ENCODE measurements at places on chromosomes 6 and 20.

DNA sequence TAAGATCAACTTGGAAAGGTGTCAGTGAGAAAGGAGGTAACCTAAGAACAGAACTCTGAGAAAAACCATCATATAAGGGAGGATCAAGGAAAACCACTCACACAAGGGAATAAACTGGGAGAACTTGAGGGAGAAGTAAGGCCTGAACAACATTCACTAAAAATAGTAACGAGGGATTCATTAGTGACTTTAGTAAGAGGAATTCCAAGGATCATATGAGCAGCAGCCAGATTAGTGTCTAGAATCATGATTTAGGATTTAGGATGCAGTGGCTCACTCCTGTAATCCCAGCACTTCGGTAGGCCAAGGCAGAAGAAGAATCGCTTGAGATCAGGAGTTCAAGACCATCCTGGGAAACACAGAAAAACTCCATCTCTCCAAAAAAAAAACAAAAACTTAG is 376.5 kb upstream of the MARCKS start:
- DNase-seq = no peak

GRCh38 chr6:158631678-158632537 is 12.6 kb downstream of the DYNLT1 start:
- DNase-seq = no peak

DNA sequence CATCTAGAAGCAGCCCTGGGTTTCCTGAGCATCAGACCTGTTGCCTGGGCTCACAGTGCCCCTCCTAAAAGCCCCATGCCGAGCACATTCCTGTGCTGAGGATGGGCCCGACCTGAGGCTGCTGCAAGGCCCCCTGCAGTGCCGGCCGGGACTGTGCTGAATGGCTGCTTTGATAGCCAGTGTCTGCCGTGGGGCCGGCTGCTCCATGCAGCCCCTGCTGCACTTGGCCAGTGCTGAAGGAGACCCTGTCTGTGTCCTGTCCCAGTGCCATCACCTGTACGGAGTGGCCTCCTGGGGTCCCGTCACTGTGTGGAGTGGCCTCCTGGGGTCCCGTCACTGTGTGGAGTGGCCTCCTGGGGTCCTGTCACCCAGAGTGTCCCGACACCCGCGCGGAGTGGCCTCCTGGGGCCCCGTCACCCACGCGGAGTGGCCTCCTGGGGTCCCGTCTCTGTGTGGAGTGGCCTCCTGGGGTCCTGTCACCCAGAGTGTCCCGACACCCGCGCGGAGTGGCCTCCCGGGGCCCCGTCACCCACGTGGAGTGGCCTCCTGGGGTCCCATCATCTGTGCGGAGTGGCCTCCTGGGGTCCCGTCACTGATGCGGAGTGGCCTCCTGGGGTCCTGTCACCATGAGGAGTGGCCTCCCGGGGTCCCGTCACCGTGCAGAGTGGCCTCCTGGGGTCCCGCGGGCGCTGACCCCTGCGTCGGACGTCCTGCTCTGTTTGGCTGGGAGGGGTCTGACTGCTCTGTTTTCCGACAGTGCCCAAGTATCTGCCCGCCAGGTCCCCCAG is 7.0 kb downstream of the COL9A3 start:
- DNase-seq = no peak

DNA sequence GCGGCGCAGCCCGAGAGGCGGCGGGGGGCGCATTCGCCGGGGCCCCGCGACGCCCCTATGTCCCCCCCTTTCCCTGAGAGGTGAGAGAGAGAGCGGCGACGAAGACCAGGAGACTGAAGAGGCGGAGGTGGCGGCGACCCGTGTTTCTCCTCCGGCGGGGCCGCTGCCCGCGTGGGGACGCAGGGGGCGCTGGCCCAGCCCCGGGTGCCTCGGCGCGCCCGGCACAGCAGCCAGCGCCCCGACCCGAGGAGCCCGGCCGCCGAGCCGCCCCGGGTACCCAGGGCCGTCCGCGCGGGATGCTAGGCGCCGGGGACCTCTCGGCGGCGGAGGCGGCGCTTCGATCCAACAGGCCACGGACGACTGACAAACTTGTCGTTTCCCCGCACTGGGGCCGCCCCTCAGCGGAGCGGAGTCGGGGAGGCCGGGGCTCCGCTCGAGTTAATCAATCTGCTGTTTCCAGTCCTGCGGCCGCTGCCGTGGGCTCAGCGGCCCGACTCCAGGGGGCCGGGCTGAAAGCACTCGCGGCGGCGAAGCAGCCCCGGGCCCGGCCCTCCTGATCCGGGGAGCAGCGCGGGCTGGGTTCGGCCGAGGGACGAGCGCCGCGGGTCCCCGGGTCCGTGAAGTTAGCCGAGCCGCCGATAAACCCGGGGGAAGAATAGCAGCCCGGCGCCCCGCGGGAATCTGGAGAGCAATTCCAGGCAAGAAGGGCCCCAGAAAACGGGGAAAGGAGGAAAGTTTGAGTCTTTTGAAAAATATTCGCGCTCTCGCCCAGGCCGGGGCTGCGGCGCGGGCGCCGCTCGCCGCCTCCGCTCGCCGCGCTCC is 631 bp downstream of the MDGA1 start:
- no peak for DNase-seq

GRCh38 chr6:136324686-136325380 is 35.2 kb upstream of the BCLAF1 start:
- DNase-seq = no peak

DNA sequence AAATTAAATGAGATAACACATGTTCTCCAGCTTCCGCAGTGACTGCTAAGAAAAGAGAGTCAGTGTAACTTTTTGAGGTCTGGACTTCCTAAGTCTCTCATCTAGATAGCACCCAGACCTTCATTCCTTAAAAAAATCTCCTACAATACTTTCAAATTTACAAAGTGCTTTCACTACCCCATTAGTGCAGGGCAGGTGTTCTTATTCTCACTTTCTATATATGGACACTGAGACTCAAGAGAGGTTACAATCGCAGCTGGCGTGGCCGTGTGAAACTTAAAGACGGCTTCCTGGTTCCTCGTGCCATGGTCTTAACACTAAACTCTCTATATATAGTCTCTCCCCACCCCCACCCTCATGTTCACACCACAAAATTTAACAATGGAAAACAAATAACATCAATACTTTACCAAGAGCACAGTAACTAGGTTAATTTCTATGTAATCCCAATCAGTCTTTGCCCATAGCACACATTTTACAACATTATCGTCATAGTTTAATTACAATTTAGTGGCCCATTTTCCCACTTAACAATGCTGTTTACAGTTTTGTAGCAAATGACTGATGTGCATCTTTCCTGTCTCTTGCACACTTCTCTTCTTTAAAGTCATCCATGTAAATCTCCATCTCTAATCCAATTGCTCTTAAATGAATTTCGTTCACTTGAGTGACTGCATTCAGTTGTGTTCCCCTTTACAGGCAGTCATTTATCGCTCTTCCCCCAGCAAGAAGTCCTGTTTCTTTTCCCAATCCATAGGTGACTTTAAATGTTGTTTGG is 78.8 kb upstream of the ARID1B start:
- DNase-seq = no peak

DNA sequence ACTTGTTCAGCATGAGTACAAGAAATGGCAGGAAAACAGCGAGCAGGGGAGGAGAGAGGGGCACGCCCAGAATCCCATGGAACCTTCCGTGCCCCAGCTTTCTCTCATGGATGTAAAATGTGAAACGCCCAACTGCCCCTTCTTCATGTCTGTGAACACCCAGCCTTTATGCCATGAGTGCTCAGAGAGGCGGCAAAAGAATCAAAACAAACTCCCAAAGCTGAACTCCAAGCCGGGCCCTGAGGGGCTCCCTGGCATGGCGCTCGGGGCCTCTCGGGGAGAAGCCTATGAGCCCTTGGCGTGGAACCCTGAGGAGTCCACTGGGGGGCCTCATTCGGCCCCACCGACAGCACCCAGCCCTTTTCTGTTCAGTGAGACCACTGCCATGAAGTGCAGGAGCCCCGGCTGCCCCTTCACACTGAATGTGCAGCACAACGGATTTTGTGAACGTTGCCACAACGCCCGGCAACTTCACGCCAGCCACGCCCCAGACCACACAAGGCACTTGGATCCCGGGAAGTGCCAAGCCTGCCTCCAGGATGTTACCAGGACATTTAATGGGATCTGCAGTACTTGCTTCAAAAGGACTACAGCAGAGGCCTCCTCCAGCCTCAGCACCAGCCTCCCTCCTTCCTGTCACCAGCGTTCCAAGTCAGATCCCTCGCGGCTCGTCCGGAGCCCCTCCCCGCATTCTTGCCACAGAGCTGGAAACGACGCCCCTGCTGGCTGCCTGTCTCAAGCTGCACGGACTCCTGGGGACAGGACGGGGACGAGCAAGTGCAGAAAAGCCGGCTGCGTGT is 11.6 kb downstream of the TNFAIP3 start:
- DNase-seq = no peak

- DNase-seq = no peak
Observed at GRCh38 chr6:114431641-114432040, 88.8 kb upstream of the HS3ST5 start.

- DNase-seq = no peak
Observed at GRCh38 chr6:55621244-55621643, 42.3 kb upstream of the HMGCLL1 start.

- no peak for DNase-seq
Observed at GRCh38 chr6:156886409-156886808, 109.2 kb downstream of the ARID1B start.

All from stimulated activated CD8-positive, alpha-beta memory T cell treated with anti-CD3 and anti-CD28 coated beads, Interleukin-15, amount 100 ng/mL, for 4 hours (primary cell).